ENCODE measurements at places on chromosomes 4 and X.
A peak's percentile ranks its signal among the peaks of the same experiment; 100 is the strongest.

GRCh38 chrX:36898301-36898700 is 109.9 kb upstream of the FAM47C start:
- DNase-seq = no peak

- DNase-seq = no peak
Measured at GRCh38 chr4:108877821-108878220, 115.0 kb upstream of the ETNPPL start.

GRCh38 chr4:2607822-2608221 is 71.4 kb downstream of the FAM193A start:
- no peak for DNase-seq

- no peak for DNase-seq
Measured at GRCh38 chr4:53019485-53020382, 157.6 kb downstream of the RASL11B start.

DNA sequence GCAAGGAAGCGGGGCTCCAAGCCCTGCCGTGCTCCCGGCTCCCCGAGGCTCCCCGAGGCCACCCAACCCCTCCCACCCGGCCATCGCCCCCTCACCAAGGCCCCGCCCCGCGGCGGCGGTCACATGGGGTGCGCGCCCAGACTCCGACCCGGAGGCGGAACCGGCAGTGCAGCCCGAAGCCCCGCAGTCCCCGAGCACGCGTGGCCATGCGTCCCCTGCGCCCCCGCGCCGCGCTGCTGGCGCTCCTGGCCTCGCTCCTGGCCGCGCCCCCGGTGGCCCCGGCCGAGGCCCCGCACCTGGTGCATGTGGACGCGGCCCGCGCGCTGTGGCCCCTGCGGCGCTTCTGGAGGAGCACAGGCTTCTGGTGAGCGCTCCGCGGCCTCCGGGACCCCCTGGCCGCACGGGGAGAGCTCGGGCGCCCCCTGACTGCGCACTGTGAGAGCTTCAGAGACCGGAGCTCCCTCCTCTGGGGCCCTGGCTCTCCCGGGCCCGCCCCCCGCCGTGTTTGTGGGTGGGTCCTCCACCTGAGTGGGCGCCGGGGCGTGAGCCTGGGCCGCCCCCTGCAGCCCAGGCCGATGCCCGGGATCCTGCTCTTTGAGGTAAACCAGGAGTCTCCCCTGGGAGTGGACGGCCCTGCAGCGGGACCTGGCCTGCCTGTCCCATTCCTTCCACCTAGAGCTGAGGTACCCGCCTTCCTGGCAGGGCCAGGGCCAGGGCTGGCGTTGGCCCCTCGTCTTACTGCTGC is at the start of gene IDUA:
Gene IDUA (plus strand): TSS at position 166 of the 745 bp plus-strand sequence. CDS start 41 bp downstream, at position 207.
- DNase-seq = peak; percentile 86

DNA sequence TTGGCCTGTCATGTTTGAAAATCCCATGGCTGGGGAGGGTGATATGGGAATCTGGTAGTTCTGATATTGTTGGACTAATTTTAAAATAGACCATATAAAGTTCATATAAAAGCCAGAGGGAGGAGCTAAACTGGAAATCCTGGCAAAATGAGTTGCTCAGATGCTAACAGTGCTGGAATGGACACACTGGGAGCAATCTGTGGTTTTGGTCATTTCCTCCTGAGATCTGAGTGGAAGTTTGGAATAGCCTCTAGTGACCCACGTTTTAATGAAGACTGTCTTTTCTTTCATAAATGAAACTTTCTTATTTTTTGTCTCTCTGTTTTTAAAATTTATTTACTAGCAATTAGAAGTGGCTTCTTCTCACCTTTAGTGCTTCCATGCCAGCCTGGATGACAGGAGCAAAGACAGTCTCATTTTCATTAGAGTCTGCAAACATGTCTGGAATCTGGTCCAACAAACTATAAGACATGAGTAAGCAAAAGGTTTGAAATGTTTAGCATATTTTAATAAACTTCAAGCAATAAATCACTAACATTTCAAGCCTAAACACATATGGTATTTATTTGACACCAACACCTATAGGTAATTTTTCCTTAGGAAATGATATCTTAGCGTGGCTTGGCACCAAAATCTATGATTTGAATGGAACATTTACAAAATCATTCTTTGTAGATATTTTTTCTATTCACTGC is 66.6 kb downstream of the METTL14 start:
- no peak for DNase-seq

DNA sequence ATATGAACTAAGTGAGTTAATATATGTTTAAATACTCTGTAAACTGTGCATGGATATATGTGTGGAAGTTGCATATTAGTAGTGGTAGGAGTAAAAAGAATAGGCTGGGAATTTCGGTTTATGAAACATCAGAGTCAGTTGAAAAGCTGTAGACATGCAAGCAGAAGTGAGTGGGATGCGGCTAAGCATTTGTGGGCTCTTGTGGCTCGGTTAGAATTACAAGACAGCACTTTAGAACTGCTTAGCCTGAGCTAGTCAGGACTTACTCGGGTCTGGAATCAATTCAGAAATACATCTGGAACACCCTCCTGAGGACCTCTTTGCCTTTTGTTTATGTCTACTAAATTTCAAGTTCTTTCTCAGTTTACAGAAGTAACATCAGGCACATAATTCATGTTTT is 93.6 kb downstream of the AFF2 start:
- no peak for DNase-seq

GRCh38 chr4:110514889-110515479 is 39.0 kb downstream of the ENPEP start:
- no peak for DNase-seq

- DNase-seq = no peak
Measured at GRCh38 chr4:123506011-123506695, 109.6 kb downstream of the SPRY1 start.
